Fibroblast of lung (primary cell): ENCODE measurements at places on chromosomes 1 and 21. TPM values are rescaled to one million over a fixed set of nuclear protein-coding genes. Genes with fewer than 3 reads are reported as not detected.

Gene TNFRSF1B
- 23.9 and 24.8 TPM in 2 replicates for total RNA-seq

Gene SLC5A9
- not detected in 2 replicates for total RNA-seq

Gene LHX8
- total RNA-seq: not detected in 2 replicates

Gene TTC22
- total RNA-seq: not detected in 2 replicates

Gene S100A4
- 85.3 and 287 TPM in 2 replicates for total RNA-seq

Gene ERICH3
- total RNA-seq: under 0.01 and 0.17 TPM in 2 replicates

Gene RWDD3
- total RNA-seq: 17.5 and 20.5 TPM in 2 replicates

Gene KCNJ9
- total RNA-seq: under 0.01 TPM in 2 replicates

Gene MYOG
- not detected in 2 replicates for total RNA-seq

Gene SPAG17
- total RNA-seq: under 0.01 and 0.33 TPM in 2 replicates

Gene TMCC2
- total RNA-seq: 4.1 and 6.9 TPM in 2 replicates

Gene CELSR2
- total RNA-seq: 3.1 and 3.5 TPM in 2 replicates

Gene MTOR
- total RNA-seq: 25.4 and 36.2 TPM in 2 replicates

Gene CCDC27
- total RNA-seq: not detected in 2 replicates

Gene CCDC30
- 1.3 TPM in 2 replicates for total RNA-seq

Gene ATP1A2
- total RNA-seq: 1.8 and 32.9 TPM in 2 replicates

Gene HES3
- not detected in 2 replicates for total RNA-seq

Gene PTPRU
- total RNA-seq: 25.8 and 27.0 TPM in 2 replicates
